Muscle of arm (tissue), 14 donors: ENCODE measurements at places on chromosomes 5 and 9. TPM values are rescaled to one million over a fixed set of nuclear protein-coding genes. Genes with fewer than 3 reads are reported as not detected.

IL31RA gene
- polyA plus RNA-seq = 1.3 TPM

- no peak for DNase-seq
Measured at GRCh38 chr5:22354956-22355355, 498.2 kb downstream of the CDH12 start.

PCDHGA5 gene
- polyA plus RNA-seq = 3.1 TPM

GRCh38 chr9:129609486-129610212 is 11.3 kb downstream of the C9orf50 start:
- DNase-seq = peak; percentile 62

PCDHGA10 gene
- 3.4 TPM for polyA plus RNA-seq

SLC36A2 gene
- polyA plus RNA-seq = 0.23 TPM

DNA sequence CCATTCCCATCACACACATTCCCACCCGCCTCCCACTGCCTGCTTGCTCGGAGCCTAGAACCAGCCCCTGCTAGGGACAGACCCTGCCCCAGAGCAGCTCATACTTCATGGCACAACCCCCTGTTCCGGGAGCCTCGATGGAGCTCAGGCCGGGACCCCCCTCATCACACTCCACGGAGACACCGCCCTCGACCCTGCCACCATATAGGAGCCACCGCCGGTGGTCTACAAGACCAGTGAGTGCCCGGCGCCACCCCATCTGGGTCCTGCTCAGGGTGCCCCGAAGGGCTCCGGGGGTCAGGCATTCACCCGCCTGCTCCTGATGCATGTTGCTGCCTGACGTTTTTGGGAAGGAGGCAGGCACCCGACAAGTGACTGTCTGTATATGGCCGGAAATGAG is 65.5 kb upstream of the RXRA start:
- DNase-seq = no peak

GRCh38 chr9:93824386-93825294 is 130.5 kb downstream of the BARX1 start:
- no peak for DNase-seq
